ENCODE measurements at places on chromosomes 6 and 20.

DNA sequence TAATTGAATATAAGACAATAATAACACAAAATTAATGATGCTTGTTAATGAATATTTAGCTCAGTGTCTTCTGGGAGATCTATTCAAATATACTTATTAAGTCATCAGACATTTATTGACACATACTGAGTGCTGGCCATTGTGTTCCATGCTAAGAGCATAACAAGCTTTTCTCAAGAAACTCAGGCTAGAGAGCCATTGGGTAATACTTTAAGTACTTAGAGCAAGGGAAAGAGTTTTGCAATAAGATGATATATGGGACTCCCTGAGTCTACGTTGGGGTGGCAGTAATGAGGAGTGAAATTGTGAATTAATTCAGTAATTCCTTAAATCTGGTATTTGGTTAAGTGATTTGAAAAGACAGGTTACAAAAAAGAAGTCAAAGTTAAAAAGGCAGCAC, 11.1 kb downstream of the TMEM200A start:
- no peak for DNase-seq

DNA sequence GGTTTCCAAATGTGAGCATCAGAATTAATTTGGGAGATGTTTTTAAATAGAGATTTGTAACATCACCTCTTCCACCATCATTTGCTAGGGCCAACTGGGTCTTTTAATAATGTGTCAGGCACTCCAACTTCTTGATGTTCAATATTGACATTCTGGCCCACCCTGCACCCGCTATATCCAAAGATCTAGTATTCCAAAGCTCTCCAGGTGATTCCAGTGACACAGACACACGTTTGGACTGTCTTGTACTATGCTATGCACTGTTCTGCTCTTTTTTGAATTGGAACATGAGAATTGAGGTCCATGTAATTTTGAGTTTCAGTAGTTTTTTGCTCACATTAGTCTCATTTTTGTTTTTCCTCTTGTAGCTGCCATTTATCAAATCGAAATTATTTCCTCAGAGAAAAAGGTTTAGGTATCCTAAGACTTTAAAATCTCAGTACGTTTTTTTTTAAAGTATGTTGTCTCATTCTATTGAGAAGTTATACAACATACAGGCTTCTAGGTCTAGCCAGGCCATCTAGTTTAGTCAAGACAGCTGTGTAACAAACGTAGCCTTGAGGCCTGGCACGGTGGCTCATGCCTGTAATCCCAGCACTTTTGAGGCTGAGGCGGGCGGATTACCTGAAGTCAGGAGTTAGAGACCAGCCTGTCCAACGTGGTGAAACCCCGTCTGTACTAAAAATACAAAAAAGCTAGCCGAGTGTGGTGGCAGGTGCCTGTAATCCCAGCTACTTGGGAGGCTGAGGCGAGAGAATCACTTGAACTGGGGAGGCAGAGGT, 3.1 kb downstream of the BICRAL start:
- DNase-seq = no peak

GRCh38 chr20:10763112-10763511, 89.3 kb upstream of the JAG1 start:
- no peak for DNase-seq

- peak; percentile 74 for DNase-seq
These were observed 20.4 kb downstream of the PDE7B start for GRCh38 chr6:135871878-135872277.

- peak; percentile 34 for DNase-seq
These were observed 98.7 kb downstream of the ADGRG6 start for GRCh38 chr6:142400495-142400894.

DNA sequence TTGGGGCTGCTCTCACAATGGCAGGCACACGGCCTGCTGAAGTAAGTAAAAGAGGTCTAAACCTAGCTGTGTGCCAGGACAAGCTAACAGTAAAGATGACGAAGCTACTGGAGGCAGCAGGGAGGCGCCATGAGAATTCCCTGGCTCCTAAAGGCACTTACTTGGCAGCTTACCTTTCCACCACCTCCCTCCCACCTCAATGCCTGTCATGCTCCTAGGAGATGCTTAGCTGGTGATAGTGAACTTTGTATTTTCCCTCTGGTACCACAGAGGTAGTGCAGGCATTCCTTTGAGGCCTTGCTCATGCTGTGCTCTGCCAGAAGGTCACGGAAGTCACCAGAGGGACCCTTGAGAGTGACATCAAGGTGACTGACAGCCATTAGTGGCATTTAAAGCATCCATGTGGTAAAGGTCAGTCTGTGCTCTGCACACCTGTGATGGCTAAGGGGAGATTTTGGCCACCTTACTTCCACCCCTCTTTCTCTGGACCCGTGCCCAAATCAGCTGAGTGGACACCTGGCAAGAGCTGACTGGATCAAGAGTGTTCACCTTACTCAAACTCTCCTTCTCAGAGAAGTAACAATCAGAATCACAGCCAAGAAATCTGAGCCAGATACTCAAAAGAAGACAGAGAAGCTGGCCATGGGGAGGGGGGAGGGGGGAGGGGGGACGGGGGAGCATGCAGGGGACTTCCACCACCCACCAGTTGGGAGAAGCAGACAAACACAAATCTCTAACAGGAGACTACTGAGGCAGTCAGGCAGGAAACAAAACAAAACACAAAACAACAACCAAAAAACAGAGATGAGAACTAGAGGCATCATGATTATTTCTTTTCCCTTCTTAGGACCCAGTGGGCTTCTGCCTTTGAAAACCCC, 2.9 kb downstream of the FKBP1A start:
- no peak for DNase-seq

DNA sequence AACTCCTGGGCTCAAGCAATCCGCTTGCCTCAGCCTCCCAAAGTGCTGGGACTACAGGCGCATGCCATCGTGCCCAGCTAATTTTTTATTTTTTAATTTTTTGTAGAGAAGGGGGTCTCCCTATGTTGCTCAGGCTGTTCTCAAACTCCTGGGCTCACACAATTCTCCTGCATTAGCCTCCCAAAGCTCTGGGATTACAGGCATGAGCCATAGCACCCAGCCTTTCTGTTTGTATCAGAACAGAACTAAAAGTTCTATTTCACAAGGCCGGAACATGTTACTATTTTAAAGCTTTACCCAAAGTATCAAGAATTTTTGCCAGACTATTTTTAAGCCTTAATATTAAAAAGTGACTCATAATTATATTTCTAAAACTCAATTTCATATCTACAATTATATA, 42.4 kb downstream of the NDRG3 start:
- DNase-seq = no peak

GRCh38 chr6:79446006-79446405, 91.2 kb downstream of the LCA5 start:
- DNase-seq = no peak

DNA sequence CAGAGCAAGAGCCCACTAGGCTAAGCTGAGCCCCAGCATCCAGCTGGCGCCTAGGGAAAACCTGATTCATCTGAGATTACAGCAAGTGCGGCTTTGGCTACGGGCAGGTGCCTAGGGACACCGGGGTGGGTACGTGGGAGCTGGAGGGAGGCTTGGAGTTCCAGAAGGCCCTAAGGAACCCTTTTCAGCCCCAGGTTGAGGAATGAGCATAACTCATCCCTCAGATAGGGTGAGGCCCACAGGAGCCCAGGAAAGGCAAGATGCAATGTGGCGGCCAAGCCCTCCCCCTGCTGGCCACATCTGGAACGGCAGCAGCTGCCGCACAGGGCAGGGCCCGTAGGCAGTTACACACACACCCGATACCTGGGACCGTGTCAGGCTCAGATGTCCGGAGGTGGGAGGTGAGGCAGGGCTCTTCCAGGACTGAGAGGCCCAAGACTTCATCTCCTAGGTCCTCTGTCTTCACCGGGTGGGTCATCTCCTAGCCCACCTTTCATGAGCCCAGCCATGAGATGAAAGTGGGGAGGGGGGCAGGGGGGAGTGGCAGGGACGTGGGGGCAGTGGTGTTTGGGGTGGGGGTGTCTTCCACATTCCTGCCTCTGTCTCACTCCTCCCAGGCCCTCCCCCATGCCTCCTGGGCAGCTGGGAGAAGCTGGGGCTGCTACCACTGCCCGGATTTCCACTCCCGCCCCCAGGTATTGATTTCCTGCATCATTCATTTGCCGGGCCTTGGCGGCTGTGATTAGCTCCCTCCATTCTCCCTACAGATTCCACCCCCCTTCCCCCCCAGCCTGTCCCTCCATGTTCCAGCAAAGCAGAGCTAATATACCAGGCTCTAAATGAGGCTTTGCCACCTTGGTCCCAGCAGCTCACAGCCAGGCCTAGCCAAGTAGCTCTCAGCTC, 5.5 kb downstream of the MDGA1 start:
- no peak for DNase-seq

DNA sequence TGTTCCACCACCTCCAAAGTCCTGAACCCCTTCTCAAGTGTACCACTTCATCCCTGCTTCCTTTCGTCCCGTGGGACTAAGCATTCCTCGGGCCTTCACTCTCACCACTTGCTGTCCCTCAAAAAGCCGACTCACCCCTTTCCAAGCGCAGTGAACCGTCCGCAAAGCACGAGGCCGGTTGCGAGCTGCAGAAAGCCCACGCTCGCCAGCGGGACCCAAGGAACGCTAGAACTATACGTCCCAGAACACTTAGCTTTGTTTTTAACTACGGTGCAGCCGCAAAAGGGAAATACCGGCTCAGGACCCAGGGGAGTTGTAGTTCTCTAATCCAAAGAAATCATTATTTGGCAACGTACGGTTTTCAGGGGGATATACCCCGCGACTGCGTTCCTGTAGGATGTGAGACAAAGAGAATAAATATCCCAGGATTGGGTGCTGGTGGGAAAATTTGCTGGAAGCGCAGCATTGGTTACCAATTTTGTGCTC, 416 bp upstream of the POLR1H start:
- DNase-seq = no peak

DNA sequence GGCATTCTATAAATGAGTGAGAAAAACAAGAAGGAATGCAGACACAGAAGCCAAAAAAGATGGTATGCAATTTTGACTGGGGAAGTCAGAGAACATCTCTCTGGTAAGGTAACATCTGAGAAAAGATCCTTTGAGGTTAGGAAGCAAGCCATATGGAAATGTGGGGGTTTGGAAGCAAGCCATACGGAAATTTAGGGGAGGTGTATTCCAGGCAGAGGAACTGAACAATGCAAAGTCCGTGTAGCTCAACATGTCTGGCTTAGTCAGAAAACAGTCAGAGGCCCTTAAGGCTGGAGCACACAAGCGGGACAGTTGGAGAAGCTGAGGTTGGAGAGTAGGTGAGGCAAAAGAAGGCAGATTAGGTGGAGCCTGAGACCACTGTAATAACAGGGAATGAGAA, 35.3 kb downstream of the RALGAPA2 start:
- DNase-seq = peak; percentile 2

DNA sequence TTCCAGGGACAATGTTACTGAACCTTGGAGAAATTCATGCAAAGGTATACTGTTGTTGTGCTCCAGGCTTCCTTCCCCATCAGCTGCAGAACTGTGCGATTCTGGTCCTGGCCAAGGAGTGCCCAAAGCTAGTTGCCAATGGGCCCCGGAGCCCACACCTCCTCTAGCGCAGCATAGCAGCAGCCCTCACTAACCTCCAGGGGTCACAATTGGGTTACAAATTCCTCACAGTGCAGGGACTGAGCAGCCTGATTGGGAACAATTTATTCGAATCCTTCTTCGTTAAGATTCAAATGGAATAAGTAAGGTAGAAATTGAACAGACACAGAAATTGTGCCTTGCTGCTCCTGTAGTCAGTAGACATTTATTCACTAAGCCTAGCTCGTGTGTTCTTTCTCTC, 284.9 kb downstream of the PRKN start:
- DNase-seq = no peak

DNA sequence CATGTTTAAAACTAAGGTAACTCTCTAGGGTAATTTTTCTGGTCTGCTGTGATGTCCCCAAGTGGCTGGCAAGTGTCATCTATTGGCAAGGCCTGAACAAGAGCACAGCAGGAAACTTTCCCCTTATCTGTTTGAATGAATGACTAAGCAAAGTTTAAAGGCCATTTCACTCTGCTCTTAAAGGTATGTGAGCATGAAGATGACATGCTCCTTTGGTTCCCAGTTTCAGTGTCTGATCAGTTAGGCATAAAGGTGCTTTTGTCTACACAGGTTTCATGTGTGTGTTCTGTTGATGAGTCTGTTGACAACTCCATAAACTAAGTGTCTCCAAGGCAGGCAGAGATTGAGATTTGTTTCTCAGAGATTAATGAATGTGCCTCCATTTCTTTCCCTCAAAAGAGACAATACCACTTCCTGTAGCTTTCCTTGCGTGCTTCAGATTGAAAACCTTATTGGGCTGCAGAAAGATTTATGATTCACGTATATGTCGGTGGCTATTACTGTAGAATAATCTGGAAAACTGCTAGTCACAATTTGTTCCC, 83.9 kb downstream of the MAP3K7 start:
- no peak for DNase-seq

DNA sequence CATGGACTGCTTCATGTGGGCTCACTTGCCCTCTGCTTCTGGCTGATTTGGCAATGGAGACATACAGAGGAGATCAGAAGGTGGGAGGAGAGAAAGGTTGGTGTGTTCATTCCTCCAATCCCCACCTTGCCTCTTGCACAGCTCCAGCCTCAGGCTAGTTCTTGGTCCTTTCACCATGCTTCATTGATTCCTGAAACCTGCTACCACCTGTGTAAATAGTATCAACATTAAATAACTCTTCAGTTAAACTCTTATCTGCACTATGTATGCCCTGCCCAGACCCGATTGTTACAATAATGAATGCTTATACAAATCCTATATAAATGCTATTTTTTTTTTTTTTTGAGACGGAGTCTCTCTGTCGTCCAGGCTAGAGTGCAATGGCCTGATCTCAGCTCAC, 174.5 kb downstream of the CD83 start:
- DNase-seq = no peak

DNA sequence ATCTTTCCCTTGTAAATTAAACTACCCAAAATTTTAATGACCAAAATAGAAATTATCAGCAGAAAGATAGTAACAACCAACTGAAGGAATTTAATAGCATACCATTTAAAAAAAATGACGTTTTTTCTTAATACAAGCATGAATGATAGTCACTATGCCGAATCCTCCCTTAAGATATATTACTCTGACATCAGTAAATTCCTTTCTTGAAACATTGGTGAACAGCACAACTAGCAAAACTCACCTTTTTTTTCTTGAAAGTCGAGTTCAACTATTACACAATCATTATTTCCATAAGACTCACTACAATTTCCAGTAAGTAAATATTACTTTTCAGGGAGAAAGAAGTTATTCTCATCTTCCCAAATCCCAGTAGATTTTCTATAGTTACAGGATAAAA, 433.2 kb downstream of the GRIK2 start:
- no peak for DNase-seq

- no peak for DNase-seq
These were observed 13.1 kb upstream of the CDK19 start for GRCh38 chr6:110828396-110828795.

- peak; percentile 65 for DNase-seq
These were observed 254.3 kb downstream of the BTBD3 start for GRCh38 chr20:12171923-12172524.

- DNase-seq = no peak
These were observed 552.8 kb upstream of the CITED2 start for GRCh38 chr6:139927236-139927635.

GRCh38 chr20:43463527-43464218, 6.0 kb downstream of the SRSF6 start:
- DNase-seq = no peak

All from non-pigmented ciliary epithelial cell (primary cell).